SJCRH30 (cell line): ENCODE measurements at places on chromosomes 11 and 22.

GRCh38 chr11:125483592-125483991, 12.5 kb downstream of the FEZ1 start:
- DNase-seq: no peak

DNA sequence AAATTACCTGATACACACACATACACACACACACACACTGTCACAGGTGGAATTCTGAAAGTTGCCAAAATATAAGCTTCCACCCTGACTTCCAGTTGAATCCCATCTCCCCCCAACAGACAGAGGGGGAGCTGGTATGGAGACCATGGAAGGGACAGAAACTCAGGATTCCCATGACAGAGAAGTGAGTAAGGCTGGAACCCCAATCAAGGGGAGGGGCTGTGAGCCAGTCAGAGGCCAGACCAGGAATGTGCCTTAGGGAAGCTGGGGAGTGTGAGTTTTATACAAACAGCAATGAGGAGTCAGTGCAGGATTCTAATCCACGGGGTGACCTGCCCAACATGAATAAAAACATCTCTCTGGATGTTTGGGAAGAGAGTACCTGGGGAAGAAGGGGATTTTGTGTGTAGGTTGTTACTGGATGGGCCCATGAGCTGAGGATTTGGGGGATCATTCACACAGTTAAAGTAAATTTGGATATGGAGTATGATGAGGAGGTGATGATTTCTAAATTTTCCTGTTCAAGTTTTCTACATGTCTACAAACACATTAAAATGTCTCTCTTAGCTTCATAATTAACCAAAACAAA, 38.7 kb upstream of the TOP3B start:
- no peak for DNase-seq

GRCh38 chr22:32831584-32831983, 30.1 kb downstream of the TIMP3 start:
- DNase-seq: no peak

- DNase-seq: no peak
Measured at GRCh38 chr11:110000850-110001249, 92.3 kb upstream of the ZC3H12C start.

DNA sequence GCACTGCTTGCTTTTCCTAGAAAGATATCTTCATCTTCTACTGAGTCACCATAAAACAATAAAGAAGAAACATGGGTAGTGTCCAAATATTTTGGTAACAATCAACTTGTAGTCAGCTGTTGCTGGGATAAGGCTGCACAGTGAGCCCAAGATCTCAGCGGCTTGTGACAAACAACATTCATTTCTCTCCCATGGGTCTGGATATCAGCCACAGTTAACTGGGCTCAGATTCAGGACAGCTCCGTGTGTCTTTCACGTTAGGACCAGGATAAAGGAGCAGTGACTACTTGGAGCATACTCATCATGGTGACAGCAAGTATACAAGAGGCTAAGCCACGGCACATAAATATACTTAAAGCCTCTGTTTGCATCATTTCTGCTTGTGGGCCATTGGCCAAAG, 27.9 kb upstream of the GRK3 start:
- DNase-seq: no peak

GRCh38 chr11:111601636-111601978, 642 bp upstream of the SIK2 start:
- DNase-seq: no peak

DNA sequence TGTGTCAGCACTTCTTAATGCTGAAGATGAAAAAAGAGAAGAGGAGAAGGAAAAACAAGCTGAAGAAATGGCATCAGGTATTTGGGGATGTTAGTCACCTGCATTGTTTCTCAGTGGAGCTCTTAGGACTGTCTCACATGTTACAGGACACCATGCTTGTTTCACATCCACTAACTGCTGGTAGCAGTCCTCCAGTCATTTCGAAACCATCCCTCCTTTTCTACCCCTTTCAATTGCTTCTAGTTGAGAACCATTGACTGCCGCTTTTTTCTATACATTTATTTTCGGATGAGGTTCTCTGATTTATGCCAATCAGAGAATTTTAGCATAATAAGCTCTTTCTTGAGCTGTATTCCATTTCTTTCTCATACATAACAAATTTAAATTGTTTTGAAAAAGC, 21.5 kb downstream of the BIRC2 start:
- no peak for DNase-seq

DNA sequence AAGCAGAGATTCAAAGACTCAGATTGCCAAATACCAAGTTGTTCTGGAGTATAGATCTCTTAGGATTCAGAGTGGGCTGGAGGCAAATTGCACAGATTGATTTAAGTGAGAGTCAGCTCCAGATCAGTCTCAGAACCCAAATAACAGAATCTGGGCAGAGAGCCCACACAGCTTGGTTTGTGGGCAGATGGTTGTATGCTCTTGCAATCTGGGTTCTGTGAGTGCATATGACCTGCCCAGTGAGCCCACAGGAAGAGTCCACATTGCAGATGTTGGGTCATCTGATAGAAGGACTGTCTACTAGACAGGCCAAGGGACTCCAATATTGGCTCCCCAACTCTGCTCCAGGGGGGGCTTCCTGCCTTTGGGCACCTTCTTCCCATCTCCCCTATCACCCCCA, 65.9 kb downstream of the ADAMTS15 start:
- no peak for DNase-seq
